ENCODE measurements at places on chromosomes 2 and 18.

GRCh38 chr18:26473672-26474071 lies 74.7 kb downstream of the KCTD1 start:
- DNase-seq = no peak

GRCh38 chr2:217325251-217325650 lies 465.4 kb upstream of the TNP1 start:
- DNase-seq = no peak

DNA sequence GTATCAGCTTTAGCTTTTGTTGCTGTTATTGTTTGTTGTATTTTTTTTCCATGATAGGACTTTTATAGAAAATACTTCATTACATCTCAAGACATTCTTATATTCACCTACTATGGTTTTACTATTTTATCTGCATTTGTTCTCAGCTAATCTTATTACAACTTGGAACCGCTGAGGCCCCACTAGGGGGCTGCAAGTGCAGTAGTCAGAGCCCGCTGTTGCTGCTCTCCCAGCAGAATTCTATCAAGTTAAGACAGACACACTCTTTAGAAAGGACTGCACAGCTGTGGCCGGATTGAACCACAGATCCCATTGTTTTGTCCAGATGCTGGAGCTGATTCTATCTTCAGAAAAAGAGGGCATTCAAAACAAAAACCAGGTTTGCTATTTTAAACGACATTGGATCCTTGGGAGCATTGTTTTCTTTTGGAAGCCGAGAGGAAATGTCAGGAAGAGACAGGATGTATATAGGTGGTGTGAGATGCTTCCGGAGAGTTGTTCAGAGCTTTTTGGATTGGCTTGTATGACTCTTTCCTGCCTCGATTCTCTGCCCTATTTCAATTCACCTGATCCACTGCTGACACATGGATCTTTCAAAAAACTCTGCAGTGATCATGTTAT lies 105.7 kb upstream of the GAREM1 start:
- no peak for DNase-seq

DNA sequence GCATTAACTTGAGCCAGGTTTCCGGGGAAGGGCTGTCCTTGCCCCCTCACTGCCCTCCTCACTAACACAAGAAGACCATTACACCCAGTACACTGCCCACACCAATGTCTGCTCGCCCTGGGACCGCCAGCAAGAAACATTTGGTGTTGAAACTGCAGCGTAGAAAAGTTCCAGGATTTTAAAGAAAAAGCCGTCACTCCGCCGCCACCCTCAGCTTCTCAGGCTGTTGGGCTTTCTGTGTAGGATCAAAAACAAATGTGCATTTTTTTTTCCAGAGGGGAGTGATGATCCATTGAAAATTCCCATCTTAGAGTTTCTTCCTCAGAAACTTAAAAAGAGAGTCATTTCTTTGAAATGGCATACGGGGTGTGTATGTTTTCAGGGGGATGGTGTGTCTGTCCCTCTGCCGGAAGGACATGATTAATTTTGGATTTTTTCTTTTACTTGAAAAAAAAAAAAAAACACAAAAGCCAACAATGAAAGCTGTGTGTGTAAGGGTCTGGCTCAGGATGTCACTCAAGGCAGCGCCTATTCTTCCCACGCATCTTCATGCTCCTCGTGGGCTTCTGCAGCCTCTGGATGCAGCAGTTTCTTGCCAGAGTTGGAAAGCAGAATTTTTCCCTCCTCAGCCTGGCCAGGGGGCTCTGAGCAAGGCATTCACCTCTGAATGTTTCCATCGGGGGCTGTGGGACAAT lies 184.9 kb downstream of the GLI2 start:
- no peak for DNase-seq

GRCh38 chr2:237600205-237600846 lies 9.8 kb upstream of the RAB17 start:
- no peak for DNase-seq

- DNase-seq = no peak
These were observed 1079.4 kb upstream of the GYPC start for GRCh38 chr2:125576558-125576957.

DNA sequence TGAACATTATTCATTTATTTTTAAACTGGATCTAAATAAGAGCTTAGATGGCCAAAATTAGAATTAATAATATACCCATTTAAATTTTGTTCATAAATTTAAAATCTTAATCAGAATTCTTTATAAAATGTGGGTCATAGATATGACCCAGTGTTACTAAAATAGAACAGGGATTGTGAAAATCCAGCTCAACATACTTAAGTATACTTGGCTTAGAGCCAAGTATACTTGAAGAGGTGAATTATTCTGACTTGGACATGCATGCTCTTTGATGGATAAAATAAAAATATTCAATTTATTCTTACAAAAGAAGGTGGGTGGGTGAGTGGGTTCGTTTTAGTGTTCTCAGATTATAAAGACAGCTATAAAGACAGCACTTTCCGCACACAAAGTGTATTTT lies 70.7 kb downstream of the SPOPL start:
- DNase-seq = no peak

DNA sequence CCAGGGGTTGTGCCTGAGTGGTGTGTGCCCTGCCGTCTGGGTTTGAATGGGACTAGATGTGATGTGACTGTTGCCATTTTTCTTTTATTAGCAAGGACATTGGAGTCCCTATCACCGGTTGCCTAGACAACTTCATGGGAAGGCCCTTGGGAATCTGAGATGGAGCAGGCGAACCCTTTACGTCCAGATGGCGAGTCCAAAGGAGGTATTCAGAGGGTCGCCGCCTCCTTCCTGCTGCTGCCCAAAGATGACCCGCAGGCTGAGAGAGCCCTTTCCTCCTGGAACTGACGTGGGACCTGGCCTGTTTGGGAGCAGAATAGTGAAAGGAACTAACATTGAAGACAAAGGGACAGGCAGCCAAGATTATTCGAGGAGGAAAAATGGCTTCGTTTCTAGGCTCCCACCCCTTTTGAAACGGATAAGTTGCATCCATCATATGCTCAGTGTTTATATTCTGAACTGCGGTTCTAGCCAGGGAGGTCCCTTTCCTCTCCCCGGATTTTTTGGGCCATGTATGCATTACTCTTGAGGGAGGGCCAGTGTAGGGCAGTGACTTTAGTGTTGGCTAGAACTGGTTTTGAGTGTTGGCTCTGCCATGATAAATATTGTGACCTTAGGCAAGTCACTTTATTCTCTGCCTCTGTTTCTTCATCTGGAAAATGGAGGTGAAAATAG lies 673 bp downstream of the CENPO start:
- DNase-seq = no peak

- no peak for DNase-seq
These were observed 45.6 kb upstream of the NEDD4L start for GRCh38 chr18:57998461-57998860.

DNA sequence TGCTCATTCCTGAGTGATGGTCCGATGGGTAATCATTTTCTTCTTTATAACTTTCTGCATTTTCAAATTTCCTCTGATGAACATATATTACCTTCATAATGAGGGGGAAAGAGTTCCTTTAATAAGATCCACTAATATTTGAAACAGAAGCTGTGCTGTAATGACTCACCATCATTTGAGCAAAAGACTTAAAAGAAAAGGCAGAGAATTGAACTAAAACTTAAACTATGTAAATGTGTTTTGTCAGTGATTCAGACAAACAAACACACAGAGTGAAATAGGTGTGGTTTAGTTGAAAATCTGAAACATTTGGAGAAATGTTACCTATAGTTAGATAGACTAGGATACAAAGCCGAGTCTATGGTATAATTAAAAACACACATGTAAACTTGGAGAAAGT lies 209.6 kb downstream of the STK39 start:
- DNase-seq = no peak

DNA sequence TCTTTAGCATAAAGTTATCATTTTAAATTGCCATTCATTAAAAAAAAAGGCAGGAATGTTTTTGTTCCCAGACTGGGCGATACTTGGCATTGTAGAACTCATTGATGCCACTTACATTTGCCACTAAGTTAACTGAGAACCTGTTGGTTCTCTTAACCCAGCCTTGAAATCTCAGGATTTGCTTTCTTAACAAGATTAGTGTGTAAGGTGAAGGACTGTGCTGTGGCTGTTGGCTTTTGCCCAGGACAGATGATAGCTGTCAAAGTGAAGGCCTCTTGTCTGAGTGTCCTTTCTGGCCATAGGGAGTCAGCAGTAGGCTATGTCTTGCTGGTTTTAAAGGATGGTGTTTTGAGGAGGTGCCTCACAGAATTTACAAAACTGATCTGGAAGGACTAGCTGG lies 2.6 kb downstream of the DPYSL5 start:
- no peak for DNase-seq

DNA sequence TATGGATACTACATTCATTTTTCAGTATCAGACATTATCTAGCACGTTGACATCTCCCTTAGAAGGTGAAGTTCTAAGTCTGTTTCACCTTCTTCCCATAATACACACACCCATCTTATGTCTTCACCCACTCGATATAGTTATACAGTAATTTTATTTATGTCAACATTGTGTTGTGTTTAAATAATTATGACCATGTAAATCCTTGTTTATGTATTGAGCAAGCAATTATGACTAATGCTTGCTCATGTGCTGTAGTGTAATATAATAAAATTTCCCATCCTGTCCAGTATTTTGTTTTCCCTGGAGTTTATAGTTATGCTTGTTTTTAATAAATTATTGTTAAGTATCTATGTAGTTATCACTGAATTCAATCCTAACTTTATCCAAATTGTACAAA lies 163.2 kb downstream of the MTX2 start:
- no peak for DNase-seq

DNA sequence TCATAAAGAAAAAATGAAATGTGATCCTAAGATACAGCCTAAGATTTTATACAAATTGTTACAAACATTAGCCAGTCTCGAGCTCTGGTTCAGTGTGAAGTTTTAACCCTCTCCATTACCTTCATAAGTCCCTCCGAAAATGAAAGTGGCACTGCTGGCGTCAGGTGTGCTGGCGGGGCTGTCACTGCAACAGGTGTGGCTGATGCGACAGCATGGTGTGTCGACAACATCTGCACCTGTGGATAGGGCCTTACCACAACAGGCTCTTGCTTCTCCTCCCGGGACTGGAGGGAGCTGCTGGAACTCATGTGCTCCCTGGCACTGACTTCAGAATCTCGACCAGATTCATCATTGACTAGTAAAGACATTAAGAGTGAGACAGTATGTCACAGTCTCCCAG lies 10.3 kb downstream of the SAP130 start:
- DNase-seq = no peak

DNA sequence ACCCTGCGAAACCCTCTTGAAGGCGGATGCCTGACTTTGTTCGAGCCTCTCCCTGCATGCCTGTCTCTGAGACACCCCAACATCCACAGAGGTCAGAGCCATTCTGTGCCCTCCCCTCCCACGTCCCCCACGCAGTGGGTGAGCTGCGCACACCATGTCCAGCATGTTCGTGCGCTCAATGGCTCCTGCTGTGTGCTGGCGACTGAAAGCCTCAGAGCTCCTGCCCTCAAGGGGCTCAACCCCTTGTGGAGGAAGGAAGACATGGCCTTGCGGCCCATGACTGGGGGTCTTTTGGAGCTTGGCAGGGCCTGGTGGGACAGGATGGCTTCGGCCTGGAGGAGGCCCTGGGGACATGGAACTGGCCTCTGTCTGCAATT lies 45.7 kb downstream of the ANKMY1 start:
- DNase-seq = no peak

DNA sequence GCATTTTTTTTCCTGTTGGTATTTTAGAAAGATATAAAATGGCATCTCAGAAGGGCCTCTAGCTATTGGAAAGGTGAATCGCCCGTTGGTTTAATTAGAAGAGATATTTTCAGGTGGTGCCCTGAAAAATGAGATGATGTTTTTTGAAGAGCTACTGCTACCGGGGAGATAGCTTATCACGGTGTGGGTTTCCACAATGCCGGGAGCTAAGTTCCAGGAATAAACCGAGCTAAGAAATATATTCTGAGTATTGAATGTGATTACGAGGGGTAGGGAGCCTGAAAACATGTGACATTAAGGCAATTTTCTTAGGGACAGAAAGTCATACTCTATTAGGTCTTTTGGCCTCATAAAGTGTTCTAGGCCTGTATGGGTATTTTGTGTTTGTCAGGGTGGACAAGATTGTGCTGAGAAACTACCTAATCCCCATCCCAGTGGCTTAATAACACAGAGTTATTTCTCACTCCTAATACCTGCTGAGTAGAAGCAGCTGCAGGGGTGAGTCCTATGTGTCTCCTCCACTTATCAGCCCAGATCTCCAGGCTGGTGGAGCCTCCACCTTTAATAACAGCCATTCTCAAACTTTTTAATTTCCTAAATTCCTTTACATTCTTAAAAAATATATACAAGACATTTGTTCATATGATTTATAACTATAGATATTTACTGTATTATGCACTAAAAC lies 150.2 kb downstream of the LRRTM1 start:
- DNase-seq = no peak

DNA sequence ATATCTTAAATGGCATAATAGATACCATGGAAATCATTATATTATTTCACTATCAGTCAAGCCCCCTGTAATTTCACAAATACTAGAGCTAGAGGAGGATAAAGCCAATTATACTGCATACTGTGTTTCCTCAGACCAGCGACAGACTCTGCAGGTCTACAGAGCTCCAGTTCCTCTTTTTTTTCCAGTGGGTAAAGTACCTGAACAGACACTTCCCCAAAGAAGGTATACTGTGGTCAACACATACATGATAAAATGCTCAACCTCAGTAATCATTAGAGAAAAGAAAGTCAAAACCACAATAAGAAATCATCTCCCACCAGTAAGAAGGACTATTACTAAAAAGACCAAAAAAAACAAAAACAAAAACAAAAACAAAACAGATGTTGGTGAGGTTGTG lies 44.6 kb downstream of the SCN7A start:
- DNase-seq = no peak

DNA sequence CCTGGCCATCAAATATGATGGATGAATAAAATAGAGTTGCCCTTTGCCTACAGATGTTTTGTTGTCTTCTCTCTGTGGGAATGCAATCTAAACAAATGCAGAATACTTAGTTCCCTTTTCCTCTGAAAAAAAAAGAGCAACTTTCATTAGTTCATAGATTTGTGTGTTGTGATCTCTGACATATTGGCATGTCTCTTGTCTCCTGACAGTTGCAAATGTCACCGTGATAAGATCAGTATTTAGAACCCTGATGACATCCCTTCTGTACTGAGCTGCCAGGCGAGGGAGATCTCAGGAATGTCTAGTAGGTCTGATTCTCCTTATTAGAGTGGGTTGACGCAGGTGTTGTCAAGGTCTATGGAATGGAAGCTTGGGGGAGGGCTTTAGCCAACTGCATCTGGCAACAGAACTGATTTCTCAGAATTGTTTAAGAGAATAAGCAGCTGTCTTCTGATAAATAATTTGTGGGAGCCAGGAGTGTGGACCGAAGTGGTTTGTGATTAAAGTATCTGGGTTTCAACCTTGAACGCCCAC lies 130.4 kb downstream of the GALR1 start:
- DNase-seq = no peak

DNA sequence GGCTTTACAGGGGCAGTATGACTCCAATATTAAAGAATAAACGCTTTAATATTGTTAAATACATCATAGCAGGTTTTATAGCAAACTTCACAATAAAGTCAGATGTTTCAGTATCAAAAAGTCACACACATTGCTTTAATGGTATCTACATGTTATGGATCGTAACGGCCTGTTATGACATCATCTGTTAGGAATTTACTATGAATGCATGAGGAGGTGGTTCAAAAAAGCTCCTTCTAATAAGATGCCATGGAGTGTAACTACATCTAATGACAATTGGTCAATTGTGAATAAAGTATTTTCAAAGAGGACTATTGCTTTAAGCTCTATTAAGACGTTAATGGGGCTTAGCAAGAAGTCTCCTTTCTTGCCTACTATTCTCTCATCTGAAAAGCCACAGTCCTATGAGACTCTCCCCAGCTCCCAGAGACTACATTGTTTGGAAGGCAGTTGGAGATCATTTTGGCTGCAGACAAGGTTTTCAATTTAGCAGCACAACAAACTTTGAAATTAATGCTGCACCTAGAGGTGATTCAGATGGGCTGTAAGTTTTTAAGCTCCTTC lies 300.7 kb upstream of the MEIS1 start:
- DNase-seq = no peak

Data from CD4-positive, alpha-beta T cell treated with Interferon alpha-2 for 1 hour (primary cell).